ENCODE measurements at places on chromosomes 13 and 19.

- no peak for DNase-seq
Observed at GRCh38 chr13:30510811-30511371, 45.2 kb upstream of the HMGB1 start.

GRCh38 chr19:39671739-39672363 lies 16.1 kb downstream of the LGALS16 start:
- DNase-seq = peak; percentile 21

GRCh38 chr19:49904136-49904535 lies 7.4 kb upstream of the IL4I1 start:
- no peak for DNase-seq

GRCh38 chr19:49433240-49433901 lies 8.0 kb downstream of the SLC17A7 start:
- DNase-seq = no peak

- DNase-seq = no peak
Observed at GRCh38 chr13:91078093-91078679, 269.3 kb upstream of the MIR17HG start.

DNA sequence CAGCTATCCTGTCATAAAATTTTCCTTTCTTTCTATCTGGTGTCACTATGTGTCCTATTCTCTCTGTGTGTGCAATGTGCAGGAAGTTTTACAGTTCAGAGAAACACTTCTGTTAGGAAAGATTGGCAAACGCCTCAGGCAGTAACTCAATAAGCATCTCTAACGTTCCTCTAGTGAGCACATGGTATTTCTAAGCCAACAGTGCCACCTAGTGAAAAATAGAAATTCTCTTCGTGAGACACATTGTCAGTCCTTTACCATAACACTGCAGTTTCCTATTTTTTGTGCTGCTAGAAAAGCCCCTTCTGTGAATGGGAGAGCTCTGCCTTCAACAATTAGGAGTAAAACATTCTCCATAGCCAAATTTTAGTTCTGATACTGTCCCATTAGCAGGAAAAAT lies 50.7 kb downstream of the ZNF723 start:
- DNase-seq = no peak

DNA sequence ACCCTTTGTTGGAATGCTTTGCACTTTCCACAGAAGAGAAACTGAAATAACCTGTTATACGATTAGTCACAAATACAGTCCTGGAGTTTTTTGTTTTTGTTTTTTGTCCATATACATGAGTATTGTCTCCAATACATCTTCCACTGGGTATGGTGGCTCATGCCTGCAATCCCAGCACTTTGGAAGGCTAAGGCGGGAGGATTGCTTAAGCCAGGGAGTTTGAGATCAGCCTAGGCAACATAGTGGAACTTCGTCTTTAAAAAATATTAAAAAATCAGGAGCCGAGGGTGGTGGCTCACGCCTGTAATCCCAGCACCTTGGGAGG lies 25.0 kb downstream of the AP2S1 start:
- DNase-seq = no peak

DNA sequence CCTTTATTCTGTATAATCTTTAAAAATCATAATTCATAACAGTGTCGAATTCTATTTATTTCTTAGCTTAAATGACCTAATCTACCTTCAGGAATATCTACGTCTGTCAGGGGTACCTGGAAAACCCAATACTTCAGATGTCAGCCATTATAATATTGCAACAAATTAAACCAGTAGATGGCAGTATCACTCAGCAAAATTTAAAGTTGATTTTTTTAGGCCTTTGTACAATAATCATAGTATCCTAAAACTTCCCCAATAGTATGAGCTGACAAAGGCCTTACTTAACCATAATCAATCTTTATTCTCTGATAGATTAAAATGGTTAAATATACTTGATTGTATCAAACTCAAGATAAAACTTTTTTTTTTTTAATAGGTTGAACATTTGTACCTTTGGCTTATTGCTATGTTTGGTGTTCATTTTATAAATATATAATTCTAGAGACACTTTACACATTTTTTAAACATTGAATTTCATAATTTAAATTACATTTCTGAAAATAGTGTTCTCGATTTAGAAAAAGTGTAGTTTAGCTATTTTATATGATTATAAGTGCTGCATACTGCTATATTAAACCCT lies 830.2 kb upstream of the SPRY2 start:
- no peak for DNase-seq

GRCh38 chr13:103373916-103374315 lies 307.7 kb upstream of the SLC10A2 start:
- DNase-seq = no peak

GRCh38 chr13:59437544-59438301 lies 726.0 kb downstream of the DIAPH3 start:
- DNase-seq = no peak

DNA sequence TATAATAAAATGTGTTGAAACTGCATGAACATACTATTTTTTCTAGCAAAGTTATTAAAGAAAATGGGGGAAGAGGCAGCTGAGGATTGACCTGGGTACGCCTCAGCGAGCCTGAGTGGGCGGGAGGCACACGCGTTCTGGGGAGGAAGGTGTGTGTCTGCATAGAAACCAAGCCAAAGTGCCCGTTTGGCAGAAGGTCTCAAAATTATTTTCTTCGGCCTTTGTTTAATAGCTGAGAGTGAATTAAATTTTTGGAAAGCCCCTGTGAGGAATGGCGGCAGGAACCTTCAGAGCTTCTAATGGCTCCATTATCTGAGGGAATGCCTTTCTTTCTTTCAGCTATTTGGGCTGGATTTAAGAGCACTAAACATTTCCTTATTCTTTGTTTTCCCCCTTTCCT lies 5.2 kb downstream of the ZIC2 start:
- no peak for DNase-seq

DNA sequence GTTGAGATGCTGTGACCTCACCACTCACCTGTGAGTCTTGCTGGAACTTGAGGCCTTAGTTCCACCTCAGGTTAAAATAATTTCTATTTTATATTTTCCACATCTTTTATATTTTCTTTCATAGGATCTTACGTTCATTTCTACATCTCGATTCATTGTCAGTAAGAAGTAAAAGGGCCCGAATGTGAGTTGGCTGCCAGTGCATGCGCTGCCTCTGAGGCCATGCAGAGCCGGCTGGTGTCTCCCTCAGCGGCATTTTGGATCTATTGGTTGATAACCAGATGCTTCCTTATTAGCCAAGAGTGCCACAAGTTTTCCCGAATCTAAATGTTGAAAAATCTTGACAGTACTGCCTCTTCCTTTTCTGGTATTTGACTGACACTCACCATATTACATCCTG lies 347.3 kb downstream of the TEX29 start:
- DNase-seq = no peak

GRCh38 chr19:3287814-3288213 lies 63.4 kb downstream of the CELF5 start:
- DNase-seq = no peak

DNA sequence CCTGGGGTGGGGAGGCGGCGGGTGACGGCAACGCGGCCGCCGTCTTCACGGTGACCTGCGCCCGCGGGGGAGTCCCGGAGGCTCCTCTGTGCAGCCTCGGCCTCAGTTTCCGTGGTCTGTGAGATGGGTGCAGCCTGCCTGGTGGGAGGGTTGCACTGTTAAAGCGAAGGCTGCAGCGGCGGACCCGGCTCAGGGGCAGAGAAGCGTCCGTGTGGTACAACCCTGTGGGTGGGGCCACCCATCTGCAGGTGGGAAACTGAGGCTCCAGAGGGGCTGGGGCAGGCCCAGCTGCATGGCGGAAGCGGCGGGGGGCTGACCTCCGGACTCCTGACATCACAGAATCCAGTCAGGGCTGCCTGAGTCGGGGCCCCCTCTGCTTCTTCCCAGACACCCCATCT lies 481 bp downstream of the FGF22 start:
- no peak for DNase-seq

DNA sequence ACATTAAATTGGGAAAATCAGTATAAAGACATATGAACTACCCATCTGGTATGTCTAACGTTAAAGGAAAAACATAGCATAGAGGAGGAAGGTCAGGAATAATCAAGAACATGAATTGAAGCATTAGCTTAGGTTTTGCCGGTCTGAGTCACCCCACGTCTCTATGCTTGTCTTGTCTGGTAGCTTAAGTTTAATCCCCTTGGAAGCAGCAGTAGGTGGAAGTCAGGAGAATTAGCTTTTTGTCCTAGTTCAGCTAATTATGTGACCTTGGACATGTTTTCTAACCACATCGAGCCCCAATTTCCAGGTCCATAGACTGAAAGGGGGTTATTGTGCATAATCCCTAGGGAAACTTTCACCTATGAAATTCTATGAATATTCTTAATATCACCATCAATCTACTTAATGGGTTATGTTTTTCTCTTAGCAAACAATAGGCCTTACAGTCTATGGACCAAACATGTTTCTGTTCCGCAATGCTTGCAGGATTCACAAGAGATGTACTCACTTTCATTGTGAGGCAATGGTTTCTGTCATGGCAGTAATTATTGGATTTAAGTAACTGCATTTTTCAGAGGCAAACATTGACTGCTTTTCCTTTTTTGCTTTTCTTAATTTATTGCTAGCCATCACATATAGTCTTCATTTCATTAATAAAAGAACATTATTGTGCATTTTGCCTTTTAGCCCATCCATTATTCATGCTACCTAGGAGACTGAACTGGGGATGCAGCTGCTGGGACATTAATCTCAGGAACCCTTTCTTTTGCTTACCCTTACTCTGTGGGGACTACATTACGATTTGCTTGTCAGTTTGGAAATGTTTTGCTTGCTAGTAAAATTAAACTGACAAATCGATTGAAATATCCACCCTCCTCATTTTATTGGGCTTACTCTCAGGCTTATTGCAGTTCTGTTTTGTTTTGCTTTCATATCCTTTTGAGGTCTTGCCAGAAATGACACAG lies 304.8 kb upstream of the MAB21L1 start:
- no peak for DNase-seq

GRCh38 chr13:53490752-53491151 lies 462.1 kb downstream of the OLFM4 start:
- DNase-seq = no peak
